Neural crest cell (in vitro differentiated cells): ENCODE measurements at places on chromosomes 13 and 19. TPM values are rescaled to one million over a fixed set of nuclear protein-coding genes. Genes with fewer than 3 reads are reported as not detected.

GRCh38 chr13:98922306-98922705, 55.6 kb downstream of the DOCK9 start:
- H3K36me3 ChIP-seq: no peaks in the 10 kb centered on the region
- H3K27ac ChIP-seq: no peak overlapping the region
- H3K4me3 ChIP-seq: no peak overlapping the region
- no peaks in the 10 kb centered on the region for H3K27me3 ChIP-seq

DNA sequence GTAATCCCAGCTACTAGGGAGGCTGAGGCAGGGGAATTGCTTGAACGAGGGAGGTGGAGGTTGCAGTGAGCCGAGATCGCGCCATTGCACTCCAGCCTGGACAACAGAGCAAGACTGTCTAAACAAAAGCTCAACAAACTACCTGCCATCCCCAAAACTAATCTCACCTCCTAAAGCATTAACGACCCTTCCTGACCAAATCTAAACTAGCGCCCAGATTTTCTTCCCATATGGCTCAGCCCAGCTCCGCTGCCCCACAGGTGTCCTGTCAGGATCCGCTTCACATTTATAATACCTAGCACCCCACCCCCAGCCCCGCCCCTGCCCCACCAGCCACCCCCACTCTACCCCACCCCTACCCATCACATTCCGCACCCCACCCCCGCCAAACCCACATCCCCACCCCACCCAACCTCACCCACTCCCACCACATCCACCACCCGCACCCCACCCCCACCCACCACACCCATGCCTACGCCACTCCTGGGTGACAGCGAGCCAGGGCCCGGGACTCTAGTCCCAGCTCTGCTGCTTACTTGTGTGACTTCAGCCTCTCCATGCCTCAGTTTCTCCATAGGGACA, 599 bp downstream of the C19orf12 start:
- no peaks in the 10 kb centered on the region for H3K27me3 ChIP-seq
- H3K27ac ChIP-seq: no peak overlapping the region
- no peaks in the 10 kb centered on the region for H3K36me3 ChIP-seq
- H3K4me1 ChIP-seq: peaks cover 41% of the 10 kb centered on the region
- no peak for DNase-seq

GRCh38 chr13:63351081-63351480, 1935.4 kb upstream of the PCDH20 start:
- H3K36me3 ChIP-seq: peaks cover 3% of the 10 kb centered on the region
- H3K4me3 ChIP-seq: no peak overlapping the region
- H3K27me3 ChIP-seq: no peaks in the 10 kb centered on the region
- H3K27ac ChIP-seq: no peak overlapping the region
- DNase-seq: no peak

NOVA2 gene
- 25.5 and 25.6 TPM in 2 replicates for total RNA-seq

DNA sequence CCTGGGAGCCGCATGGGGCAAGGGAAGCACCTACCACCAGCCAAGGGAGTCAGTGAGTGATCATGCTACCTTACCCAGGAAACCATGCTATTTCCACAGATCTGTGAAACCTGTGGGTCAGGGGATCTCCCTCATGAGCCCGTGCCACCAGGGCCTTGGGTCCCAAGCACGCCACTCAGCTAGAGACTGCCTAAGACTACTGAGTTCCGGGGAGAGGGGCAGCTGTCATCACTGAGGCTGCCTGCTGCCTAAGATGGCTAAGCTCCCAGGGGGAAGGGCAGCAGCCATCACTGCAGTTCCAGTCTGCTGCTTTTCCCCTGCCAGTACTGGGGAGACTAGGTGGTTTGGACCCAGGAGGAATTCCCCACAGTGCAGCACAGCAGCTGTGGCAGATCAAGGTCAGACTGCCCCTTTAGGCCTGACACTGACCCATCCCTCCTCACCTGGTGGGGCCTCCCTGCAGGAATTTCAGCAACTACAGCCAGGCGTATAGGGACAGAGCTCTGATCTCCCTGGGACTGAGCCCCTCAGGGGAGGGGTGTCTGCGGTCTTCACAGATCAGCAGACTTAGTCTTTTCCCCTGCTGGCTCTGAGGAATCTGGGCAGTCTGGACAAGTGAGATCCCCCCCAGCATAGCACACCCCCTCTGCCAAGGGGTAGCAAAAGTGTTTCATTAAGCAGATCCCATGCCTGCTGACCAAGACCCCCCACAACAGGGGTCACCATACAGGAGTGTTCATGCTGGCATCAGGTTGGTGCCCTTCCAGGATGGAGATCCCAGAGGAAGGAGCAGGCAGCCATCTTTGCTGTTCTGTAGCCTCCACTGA, 26.9 kb downstream of the VSTM2B start:
- H3K27me3 ChIP-seq: peaks cover 41% of the 10 kb centered on the region
- no peaks in the 10 kb centered on the region for H3K4me1 ChIP-seq
- H3K36me3 ChIP-seq: peaks cover 5% of the 10 kb centered on the region
- no peak overlapping the region for H3K27ac ChIP-seq
- no peak for DNase-seq

GRCh38 chr13:41222259-41222852, 28.0 kb upstream of the KBTBD7 start:
- no peak overlapping the region for H3K27ac ChIP-seq
- no peaks in the 10 kb centered on the region for H3K36me3 ChIP-seq
- no peaks in the 10 kb centered on the region for H3K4me1 ChIP-seq
- DNase-seq: peak; percentile 51

GZMM gene
- total RNA-seq: not detected in 2 replicates

DNA sequence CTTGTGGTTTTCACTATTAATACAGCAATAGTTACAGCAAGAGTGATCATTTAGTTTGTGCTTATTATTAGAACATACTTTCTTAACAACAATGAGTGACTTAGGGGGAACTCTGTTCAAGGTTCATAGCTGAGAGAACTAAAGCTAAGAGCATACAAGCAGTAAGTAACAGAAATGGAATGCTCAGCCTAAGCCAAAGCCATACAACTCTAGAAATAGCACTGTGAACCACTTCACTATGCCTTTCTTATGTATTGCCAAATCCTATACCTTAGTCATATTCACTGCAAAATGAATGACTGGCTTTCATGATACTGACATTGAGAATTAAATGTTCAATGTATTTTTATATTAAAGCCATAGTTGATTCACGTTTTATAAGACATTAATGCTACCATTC, 599.7 kb upstream of the SLITRK1 start:
- no peak for DNase-seq
- H3K36me3 ChIP-seq: no peaks in the 10 kb centered on the region
- no peaks in the 10 kb centered on the region for H3K27me3 ChIP-seq
- no peak overlapping the region for H3K4me3 ChIP-seq
- no peaks in the 10 kb centered on the region for H3K4me1 ChIP-seq

- H3K27ac ChIP-seq: no peak overlapping the region
- H3K4me1 ChIP-seq: no peaks in the 10 kb centered on the region
- H3K27me3 ChIP-seq: peaks cover 13% of the 10 kb centered on the region
- H3K4me3 ChIP-seq: no peak overlapping the region
- no peaks in the 10 kb centered on the region for H3K36me3 ChIP-seq
Observed at GRCh38 chr19:16244091-16244490, 46.4 kb downstream of the AP1M1 start.

DNA sequence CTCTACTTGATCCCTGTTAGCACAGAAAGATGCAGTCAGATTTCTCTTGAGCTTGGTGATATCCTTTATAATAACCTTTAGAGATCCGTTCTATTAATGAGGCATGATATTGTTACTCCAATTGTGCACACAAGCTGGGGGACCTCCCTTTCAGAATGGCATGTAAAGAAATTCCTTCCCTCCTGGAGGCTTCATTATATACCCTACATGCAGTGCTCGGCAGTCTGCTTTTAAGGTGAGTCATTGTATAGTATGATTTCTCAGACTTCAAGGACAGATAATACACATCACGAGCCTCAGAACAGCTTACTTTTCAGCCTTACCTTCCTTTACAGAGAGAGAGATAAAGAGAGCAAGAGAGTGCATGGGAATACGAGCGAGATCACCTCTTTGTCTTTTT, 261.3 kb downstream of the ATP8A2 start:
- peaks cover 19% of the 10 kb centered on the region for H3K4me1 ChIP-seq
- DNase-seq: no peak
- H3K27ac ChIP-seq: no peak overlapping the region
- H3K4me3 ChIP-seq: no peak overlapping the region
- H3K27me3 ChIP-seq: no peaks in the 10 kb centered on the region

DNA sequence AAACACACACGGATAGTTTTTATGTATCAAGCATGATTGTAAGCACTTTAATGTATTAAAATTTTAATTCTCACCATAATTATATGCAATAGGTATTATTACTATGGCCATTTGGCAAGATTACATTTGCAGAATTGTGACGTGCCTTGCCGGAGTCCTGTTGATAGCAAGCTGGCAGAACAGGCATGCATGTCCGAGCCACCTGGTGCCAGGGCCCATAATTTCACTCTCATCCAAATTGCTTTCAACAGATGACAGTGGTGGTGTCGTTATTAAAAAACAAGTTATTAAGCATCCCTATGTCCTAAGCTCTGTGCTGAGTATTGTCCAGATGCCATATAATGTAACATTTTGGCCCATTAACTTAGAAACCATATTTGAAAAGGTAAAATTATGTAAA, 374.3 kb downstream of the FOXO1 start:
- no peaks in the 10 kb centered on the region for H3K4me1 ChIP-seq
- H3K4me3 ChIP-seq: no peak overlapping the region
- no peak overlapping the region for H3K27ac ChIP-seq

- H3K36me3 ChIP-seq: no peaks in the 10 kb centered on the region
- peaks cover 6% of the 10 kb centered on the region for H3K4me1 ChIP-seq
- H3K4me3 ChIP-seq: no peak overlapping the region
- no peaks in the 10 kb centered on the region for H3K27me3 ChIP-seq
Observed at GRCh38 chr13:31053896-31054295, 107.8 kb downstream of the HSPH1 start.

- no peak overlapping the region for H3K27ac ChIP-seq
- peak overlapping the region; percentile 76 for H3K4me3 ChIP-seq
- DNase-seq: no peak
- peaks cover 2% of the 10 kb centered on the region for H3K36me3 ChIP-seq
- peaks cover 99% of the 10 kb centered on the region for H3K27me3 ChIP-seq
Observed at GRCh38 chr13:27917121-27917947, 2.5 kb upstream of the PDX1 start.

ZNF730 gene
- total RNA-seq: 26.2 and 27.7 TPM in 2 replicates

GPC6 gene
- total RNA-seq: 13.4 and 14.1 TPM in 2 replicates

DNA sequence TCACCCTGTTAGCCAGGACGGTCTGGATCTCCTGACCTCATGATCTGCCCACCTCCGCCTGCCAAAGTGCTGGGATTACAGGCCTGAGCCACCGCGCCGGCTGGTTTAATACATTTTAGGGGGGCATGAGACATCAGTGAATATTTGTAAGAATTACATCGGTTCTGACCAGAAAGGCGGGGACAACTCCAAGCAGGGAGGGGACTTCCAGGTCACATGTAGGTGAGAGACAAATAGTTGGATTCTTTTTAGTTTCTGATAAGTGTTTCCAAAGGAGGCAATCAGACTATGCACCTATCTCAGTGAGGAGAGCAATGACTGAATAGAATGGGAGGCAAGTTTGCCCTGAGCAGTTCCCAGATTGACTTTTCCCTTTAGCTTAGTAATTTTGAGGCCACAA, 3.7 kb upstream of the ZNF552 start:
- H3K27me3 ChIP-seq: no peaks in the 10 kb centered on the region
- H3K36me3 ChIP-seq: peaks cover 5% of the 10 kb centered on the region
- DNase-seq: no peak
- no peak overlapping the region for H3K27ac ChIP-seq

- H3K36me3 ChIP-seq: peaks cover 32% of the 10 kb centered on the region
- DNase-seq: no peak
- H3K27me3 ChIP-seq: no peaks in the 10 kb centered on the region
- no peaks in the 10 kb centered on the region for H3K4me1 ChIP-seq
- H3K27ac ChIP-seq: no peak overlapping the region
Observed at GRCh38 chr13:18995259-18995873, 186.3 kb downstream of the TUBA3C start.

COMMD6 gene
- total RNA-seq: 125 and 128 TPM in 2 replicates

GRCh38 chr13:67308004-67308772, 78.1 kb upstream of the PCDH9 start:
- no peaks in the 10 kb centered on the region for H3K27me3 ChIP-seq
- no peaks in the 10 kb centered on the region for H3K36me3 ChIP-seq
- H3K4me1 ChIP-seq: no peaks in the 10 kb centered on the region
- no peak for DNase-seq

CLDND2 gene
- 0.84 and 1.1 TPM in 2 replicates for total RNA-seq

PSG1 gene
- not detected in 2 replicates for total RNA-seq

MATK gene
- not detected in 2 replicates for total RNA-seq

GRCh38 chr13:102395174-102395573, 6.7 kb downstream of the FGF14 start:
- DNase-seq: no peak
- peak overlapping the region; percentile 96 for H3K27ac ChIP-seq
- no peaks in the 10 kb centered on the region for H3K36me3 ChIP-seq

PPFIA3 gene
- total RNA-seq: 21.7 and 22.7 TPM in 2 replicates

DNA sequence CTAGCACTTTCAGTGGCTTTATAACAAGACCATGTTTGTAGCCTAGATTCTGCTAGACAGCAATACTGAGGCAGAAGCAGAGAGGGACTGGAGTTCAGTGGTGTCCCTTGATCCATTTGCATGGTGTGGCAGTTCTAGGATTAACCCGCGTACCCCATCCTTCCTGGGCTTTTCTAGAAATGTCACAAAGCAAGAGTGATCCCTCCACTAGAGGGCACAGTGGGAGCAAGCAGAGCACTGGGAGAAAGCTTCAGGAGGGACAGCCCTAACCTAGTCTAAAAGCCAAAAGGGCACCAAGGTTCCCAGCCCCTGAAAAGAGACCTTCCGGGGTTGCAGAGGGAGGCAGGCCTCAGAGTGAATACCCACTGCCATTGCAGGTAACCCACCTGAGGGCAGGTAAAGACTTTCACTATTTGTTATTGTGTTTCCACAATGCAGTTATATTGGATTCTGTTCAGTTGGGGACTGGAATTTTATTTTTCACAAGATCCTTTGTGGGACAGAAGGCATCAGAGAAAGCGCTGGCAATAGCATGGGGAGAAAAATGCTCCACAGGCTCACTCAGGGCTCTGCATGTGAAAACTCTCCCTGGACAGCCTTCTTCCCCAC, 170.6 kb downstream of the FLT1 start:
- H3K27ac ChIP-seq: no peak overlapping the region
- no peaks in the 10 kb centered on the region for H3K36me3 ChIP-seq
- H3K4me3 ChIP-seq: no peak overlapping the region
- H3K4me1 ChIP-seq: no peaks in the 10 kb centered on the region
- DNase-seq: peak; percentile 61

SULT2A1 gene
- not detected in 2 replicates for total RNA-seq

METTL21C gene
- total RNA-seq: not detected in 2 replicates

GRCh38 chr13:51260154-51260553, 38.0 kb downstream of the FAM124A start:
- H3K27me3 ChIP-seq: no peaks in the 10 kb centered on the region
- no peaks in the 10 kb centered on the region for H3K36me3 ChIP-seq
- H3K4me3 ChIP-seq: no peak overlapping the region

DNA sequence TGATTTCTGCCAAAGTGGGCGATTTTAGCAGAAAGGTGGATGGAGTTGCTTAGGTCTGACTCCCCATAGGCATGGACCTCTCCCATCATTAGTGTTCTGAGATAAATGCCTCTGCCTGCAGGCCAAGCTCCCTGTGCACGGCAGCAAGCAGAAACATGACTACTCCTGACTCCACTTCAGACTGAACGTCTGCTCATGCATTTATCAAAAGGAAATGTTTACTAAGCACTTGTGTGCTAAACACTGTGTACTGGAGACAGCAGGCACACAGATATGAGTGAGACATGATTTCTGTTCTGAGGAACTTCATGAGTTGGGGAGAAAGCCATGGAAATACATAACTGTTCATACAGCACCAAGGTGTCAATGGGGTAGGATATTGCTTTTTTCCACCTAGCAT, 149.6 kb downstream of the MIPEP start:
- no peaks in the 10 kb centered on the region for H3K36me3 ChIP-seq
- no peak overlapping the region for H3K4me3 ChIP-seq
- no peak for DNase-seq
- no peaks in the 10 kb centered on the region for H3K27me3 ChIP-seq
- H3K27ac ChIP-seq: no peak overlapping the region
- H3K4me1 ChIP-seq: peaks cover 5% of the 10 kb centered on the region

MAST1 gene
- 16.7 and 17.7 TPM in 2 replicates for total RNA-seq
